ENCODE measurements at places on chromosomes 5 and 9.

GRCh38 chr9:5449521-5450358 lies 602 bp upstream of the CD274 start:
- no peak for DNase-seq

- DNase-seq = no peak
Measured at GRCh38 chr5:2459251-2459650, 292.2 kb downstream of the IRX2 start.

- DNase-seq = peak; percentile 4
Measured at GRCh38 chr5:33588654-33589372, 148.0 kb downstream of the TARS1 start.

GRCh38 chr5:180093651-180094382 lies 22.3 kb upstream of the RNF130 start:
- no peak for DNase-seq

DNA sequence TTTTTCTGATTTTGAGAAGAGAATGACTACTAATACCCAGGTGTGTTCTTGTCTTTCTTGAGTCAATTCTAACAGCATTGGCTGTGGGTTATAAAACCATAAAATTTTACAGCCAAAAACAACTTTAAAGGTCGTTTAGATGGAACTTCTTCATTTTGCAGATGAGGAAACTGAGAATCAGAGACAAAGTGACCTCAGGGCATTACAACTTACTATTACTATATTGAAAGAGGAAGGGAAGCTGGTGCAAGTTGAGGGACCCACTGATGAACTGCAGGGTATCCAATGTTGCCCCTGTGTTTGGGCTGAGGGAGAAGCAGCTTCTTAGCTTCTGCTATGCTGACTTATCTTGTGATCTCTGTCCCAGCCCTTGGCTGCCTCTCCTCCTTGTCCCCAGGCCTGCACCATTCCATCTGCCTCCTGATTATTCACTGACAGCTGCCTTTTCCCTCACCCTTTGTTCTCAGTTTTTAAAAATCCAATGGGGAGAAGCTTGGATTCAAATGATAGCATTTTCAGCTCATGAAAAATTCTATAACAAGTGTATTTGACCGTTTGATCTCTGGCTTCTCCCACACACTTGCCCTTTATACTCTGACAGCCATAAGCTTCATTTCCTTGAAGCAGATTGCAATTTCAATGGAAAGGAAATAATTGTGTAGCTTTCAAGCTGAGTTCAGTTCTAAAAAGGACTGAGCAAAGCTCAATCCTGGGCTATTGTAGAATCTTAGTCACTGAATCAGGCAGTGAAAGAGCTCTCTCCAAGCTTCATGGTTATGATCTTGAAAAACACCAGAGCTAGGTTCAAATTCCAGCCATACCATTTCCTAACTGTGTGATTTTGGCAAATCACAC lies 68.5 kb downstream of the TMC1 start:
- DNase-seq = no peak

DNA sequence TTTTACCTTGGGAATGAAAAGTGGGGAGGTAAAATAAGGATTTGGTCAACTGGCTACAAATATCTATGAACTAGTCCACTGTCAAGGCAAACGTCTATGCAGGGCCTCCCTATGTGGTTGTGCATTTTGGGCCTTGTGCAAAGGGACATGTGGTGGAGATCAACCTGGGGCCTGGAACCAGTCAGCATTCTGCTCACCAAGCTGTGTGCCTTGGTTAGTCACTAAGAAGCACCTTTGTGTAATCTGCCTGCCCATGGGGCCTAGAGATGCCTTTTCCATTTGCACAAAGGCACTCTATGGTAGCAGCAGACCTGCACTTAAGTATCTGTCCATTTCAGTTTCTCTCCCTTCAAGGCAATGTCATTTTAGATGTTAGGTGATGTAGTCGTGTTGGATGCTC lies 184.0 kb downstream of the GNAQ start:
- no peak for DNase-seq

GRCh38 chr5:132011622-132012343 lies at the start of gene ACSL6:
TSS of gene ACSL6 (minus strand) at chr5:132011658. CDS start at chr5:132011553, 105 bp downstream.
- DNase-seq = no peak

GRCh38 chr5:90598293-90598692 lies 39.7 kb downstream of the ADGRV1 start:
- DNase-seq = no peak

DNA sequence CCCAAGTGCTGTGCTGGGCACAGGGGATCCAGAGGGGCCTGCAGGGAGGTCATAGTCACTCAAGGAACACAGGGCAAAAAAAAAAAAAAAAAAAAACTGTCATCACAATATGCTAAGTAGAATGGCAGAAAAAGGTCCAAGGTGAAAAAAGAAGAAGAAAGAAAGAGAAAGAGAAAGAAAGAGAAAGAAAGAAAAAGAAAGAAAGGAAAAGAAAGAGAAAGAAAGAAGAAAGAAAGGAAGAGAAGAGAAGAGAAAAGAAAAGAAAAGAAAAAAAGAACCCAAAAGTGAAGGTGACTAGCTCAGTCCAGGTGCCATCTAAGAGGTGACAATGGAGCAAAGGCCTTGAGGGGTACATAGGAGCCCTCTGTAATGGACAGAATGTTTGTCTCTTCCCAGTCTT lies 73.9 kb downstream of the PDE6A start:
- DNase-seq = no peak

- no peak for DNase-seq
Measured at GRCh38 chr9:114407889-114408288, 20.1 kb upstream of the AKNA start.

- no peak for DNase-seq
Measured at GRCh38 chr9:70539001-70539400, 124.5 kb upstream of the KLF9 start.

GRCh38 chr5:133742431-133742988 lies 130.2 kb upstream of the FSTL4 start:
- DNase-seq = no peak

GRCh38 chr5:116939641-116940040 lies 365.0 kb upstream of the SEMA6A start:
- no peak for DNase-seq

DNA sequence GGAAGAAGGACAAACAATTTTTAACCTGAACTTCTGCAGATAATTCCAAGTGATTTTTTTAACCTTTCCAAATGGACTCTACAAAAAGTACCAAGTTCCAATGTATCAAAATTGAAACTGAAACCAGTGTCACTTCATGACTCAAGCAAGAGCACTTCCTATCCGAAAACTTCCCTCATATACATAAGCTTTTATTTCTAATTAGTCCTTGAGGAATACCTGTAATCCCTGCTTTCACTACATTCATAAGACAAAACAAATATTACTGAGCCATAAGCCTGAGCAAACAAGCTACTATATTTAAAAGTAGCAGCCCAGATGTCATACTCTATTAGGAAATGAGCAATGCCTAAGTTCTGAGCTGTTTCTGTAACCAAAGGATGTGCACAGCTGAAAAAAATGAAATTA lies 224.4 kb downstream of the EBF1 start:
- DNase-seq = no peak

- no peak for DNase-seq
Measured at GRCh38 chr5:177509991-177510566, 453 bp upstream of the DOK3 start.

DNA sequence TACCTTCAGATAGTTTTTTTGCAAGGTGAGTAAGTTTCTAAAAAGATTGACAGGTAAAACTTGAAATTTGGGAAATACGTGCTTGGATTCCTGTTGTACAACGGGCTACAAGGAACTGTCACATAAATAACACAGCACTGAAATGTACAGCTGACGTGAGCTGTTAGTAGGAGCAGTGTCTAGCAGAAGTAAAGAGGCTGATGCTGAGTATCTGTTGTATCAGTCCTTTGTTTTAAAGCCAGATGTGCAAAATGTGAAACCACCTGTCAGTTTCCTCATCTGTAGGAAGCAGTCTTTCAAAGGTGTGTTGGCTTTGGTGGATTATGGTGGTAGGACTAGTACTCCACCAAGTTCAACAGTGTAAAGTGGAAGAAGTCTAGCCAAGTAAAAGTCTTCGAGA lies 122.3 kb downstream of the EFNA5 start:
- no peak for DNase-seq

DNA sequence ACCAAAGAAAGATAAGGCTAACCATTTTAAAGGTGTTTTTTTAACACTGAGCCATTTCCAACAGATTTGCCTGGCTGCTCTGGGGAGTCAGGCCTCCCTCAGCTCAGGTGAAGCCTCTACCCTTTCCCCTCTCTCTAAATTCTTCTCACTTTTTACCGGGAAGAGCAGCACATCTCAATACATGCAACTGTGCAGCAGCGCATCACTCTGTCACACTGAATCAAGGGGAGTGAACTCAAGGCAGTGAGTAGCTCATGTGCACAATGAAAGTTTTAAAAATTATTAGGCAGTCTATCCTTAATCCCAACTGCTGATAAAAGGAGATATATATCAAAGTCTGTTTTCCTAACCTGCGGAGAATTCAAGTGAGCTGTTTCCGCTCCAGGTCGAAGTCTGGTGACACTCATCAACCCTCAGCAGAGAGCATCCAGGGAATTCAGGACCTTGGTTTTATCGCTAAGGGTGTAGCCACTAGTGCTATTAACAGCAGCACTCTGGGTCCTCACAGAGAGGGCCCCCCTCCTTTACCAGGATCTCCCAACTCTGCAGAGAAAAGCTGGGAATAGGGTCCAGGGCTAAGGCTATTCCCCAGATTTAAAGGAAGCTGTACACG lies 1.0 kb downstream of the CEMIP2 start:
- no peak for DNase-seq

- DNase-seq = no peak
Measured at GRCh38 chr5:10719965-10720364, 41.1 kb downstream of the DAP start.

- DNase-seq = no peak
Measured at GRCh38 chr5:132526974-132527564, 16.3 kb downstream of the IL5 start.

DNA sequence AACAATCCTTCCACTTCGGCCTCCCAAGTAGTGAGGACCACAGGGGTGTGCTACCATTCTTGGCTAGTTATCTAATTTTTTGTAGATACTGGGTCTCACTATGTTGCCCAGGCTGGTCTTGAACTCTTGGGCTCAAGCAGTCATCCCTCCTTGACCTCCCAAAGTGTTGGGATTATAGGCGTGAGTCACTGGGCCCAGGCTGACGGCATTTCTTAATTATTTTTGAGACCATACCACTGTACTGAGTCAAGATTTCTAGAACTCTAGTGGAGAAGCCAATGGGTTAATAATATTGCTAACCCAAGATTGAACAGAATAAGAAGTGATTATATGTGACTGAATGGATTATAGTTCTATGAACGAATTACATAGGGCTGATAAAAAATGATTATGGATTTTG lies 66.7 kb downstream of the TARS1 start:
- DNase-seq = no peak

GRCh38 chr5:160496334-160496733 lies 74.7 kb downstream of the PTTG1 start:
- DNase-seq = no peak

DNA sequence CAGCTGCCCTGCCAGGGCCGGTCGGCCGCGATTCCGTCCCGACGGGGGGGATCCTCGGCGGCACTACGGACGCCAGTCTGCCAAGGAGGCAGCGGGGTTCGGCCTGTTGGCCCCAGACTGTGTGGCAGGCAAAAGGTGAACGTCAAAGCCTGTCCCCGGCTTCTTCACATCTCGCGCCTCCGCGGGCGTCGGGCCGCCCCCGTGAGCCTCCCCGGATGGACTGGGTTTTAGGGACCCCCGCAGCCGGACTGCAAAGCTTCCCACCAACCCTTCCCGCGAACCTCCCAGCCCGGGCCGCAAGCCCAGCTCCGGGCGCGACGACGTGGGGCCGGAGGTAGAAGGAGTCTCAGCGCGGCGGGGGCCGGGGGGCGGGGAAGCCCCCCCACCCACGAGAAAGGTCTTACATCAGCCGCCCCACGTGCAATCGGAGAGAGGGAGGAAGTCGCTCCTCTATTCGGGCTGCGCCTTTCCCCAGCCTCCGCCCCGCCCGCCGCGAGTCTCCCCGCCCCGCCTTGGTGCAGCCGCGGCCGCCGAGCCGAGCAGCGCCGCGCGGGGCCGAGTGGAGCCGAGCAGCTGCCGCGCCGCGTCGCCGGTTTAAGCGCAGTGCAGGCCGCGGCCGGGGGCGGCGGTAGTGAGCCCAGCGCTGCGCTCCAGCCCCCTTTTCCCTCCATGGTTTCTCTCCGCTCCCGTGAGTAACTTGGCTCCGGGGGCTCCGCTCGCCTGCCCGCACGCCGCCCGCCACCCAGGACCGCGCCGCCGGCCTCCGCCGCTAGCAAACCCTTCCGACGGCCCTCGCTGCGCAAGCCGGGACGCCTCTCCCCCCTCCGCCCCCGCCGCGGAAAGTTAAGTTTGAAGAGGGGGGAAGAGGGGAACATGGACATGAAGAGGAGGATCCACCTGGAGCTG lies at the start of gene ANP32B:
Gene ANP32B, plus strand, starts transcription at position 659 of the 906 bp plus-strand sequence. Its CDS starts 215 bp downstream, at position 874.
- DNase-seq = peak; percentile 91

- DNase-seq = no peak
Measured at GRCh38 chr5:163310997-163311396, 126.4 kb upstream of the CCNG1 start.

GRCh38 chr5:165031371-165031770 lies 1526.0 kb downstream of the MAT2B start:
- DNase-seq = no peak

DNA sequence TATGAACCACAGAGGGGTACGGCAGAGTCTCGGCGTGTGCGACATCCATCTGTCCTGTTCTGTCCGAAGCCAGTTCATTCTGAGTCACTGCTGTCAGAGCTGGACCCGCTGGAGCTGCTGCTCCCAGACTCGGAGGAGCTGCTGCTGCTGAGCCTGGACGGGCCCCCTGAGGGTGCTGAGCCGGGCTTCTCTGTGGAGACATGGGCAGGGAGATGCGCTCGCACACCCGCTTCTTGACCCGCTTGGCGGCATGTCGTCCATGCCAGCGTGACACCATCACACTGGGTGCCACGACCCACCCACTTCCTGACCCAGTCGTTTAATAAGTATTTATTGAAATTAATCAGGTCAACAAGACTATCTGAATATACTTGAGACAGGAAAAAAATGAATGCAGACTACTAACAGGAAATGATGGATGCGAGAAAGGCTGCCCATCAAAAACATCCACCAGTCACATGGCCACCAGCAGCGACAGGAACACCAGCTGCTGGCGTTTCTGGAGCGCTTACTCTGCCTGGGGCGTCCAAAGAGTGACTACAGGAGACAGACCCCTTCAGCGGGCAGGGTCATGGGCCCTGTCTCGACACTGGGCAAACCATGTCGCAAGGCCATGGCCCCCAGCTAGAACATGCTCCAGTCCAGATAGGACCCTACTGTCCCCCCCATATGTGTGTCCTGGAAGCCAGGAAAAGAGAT lies 8.4 kb downstream of the BRD3OS start:
- no peak for DNase-seq

- DNase-seq = no peak
Measured at GRCh38 chr9:24245988-24246387, 299.7 kb downstream of the IZUMO3 start.

- DNase-seq = no peak
Measured at GRCh38 chr9:21761309-21761901, 41.0 kb upstream of the MTAP start.
